M059J (cell line): ENCODE measurements at places on chromosomes 16 and 17.

DNA sequence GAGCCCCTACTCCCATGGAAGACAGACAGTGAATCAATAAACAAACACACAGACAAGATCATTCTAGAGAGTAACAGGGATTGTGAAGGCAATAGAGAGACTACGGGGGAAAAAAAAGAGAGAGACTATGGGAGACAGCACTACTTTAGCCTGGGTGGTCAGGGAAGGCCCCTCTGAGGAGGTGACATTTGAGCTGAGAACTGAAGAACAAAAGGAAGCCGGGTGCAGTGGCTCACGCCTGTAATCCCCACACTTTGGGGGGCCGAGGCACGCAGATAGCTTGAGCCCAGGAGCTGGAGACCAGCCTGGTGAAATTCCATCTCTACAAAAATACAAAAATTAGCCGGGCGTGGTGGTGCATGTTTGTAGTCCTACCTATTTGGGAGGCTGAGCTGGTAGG is 29.2 kb downstream of the SALL1 start:
- DNase-seq, result no peak

DNA sequence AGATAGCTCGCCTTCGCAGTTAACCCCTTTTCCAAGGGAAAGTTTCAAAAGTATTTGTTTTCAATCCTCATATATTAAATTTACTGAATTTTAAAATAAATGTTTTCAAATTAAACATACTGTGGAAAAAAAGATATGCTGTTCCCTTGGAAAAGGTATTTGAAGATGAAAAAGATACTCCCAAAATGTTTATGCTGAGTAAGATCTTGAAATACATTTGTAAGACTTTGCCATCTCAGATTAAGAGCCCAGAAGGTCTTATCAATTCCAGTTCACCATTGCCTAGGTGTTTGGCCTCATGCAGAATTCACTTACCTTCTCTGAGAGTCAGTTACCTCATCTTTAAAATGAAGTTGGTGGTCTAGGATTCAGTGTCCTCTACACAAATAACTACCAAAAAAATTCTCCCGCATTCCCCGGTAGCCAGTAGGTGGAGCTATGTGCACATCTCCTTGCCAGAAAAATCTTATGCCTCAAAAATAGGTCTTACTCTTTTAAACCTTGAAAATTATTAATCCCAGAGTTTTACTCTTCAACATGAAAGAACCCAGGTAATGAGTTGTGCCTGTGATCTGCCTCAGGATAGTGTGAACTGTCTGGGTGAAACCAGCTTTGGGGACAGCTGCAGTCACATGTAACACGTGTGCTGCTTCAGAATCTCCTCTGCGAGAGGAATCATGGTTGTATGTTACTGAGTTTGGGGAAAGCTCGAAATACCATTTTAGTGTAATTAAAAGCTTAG is 178.3 kb downstream of the MRTFB start:
- peak; percentile 35 for DNase-seq

GRCh38 chr17:75814021-75814395 is 29.4 kb downstream of the UNK start:
- DNase-seq, result no peak

DNA sequence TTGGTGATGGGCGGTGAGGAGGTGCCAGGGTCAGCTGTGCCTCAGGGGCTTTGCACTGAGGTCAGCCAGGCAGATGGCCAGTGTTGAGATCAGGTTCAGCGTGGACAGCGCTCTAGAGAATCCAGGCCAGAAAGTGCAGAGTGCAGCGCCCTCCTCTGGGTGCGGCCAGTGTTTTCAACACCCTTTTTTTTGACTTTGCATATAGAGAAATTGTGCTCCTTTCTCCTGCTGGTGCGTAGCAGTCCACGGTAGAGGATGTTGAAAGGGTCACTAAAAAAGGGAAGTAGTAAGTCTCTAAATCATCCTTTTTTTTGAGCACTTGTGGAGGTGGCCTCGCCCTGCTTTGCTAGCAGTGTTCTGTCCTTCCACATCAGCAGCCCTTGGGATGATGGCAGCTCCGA is 53.9 kb downstream of the BANP start:
- no peak for DNase-seq

- peak; percentile 51 for DNase-seq
These were observed 14.9 kb downstream of the NAA60 start for GRCh38 chr16:3458278-3458851.
